Psoas muscle (tissue), 8 donors: ENCODE measurements at places on chromosomes 16 and 17. TPM values are rescaled to one million over a fixed set of nuclear protein-coding genes. Genes with fewer than 3 reads are reported as not detected.

FBXL16 gene
- total RNA-seq, result 0.08 TPM

CLEC10A gene
- total RNA-seq, result 2.0 TPM

DNA sequence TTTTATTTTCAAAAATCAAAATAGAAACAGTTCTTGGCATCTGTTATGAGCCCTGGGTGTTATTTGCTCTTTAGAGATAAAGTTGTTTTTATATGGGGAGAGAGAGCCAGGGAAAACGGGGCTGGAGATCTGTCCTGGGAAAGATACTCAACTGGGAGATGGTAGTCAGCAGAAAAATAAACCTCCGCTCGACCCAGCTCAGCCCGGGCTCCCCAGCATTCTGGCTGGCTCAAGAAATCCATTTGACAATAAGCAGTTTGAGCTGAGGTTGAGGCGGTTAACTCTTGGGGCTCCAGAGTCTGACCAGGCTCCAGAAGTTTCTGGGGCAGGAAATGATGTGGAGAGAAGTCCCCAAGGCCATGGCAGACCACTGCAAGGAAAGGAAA lies 151.9 kb downstream of the IRX5 start:
- DNase-seq, result no peak

DNA sequence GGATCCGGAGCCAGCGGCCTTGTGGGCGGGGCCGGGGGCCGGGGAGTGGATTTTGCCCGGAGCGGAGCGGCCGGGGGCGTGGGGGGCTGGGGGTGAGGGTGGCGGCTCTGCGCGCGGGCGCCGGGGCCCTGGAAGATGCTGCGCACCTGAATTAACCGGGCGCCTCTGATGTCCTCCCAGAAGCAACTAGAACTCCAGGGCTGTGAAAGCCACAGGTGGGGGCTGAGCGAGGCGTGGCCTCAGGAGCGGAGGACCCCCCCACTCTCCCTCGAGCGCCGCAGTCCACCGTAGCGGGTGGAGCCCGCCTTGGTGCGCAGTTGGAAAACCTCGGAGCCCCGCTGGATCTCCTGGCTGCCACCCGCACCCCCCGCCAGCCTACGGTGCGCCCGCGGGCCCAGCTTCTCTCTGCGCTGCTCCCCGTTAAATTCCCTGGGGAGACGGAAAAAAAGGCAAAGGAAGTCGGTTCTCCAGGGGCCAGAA lies 549 bp downstream of the SLC26A11 start:
- no peak for DNase-seq

DNA sequence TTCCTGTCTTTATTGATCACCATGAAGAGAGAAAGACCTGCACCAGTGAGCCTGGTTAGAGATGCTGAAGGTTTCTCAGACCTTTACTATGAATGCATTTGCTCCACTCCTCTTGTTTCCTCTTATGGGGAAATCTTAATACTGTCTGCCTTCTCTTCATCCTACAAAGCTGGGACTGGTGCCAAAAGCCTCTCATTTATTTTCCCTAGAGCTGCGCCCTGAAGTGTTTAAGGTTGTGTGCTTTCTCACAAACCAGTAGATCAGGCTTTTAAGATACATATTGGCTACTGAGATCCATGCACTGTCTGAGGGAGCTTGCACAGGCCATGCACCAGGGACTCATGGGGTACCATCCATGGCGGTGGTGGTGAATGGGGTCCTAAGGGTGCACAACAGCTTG lies 286.1 kb upstream of the PMFBP1 start:
- no peak for DNase-seq

GRCh38 chr17:74904687-74905409 lies 11.4 kb upstream of the FADS6 start:
- no peak for DNase-seq

GRCh38 chr17:44767493-44767892 lies 8.7 kb downstream of the ADAM11 start:
- DNase-seq, result no peak

DNA sequence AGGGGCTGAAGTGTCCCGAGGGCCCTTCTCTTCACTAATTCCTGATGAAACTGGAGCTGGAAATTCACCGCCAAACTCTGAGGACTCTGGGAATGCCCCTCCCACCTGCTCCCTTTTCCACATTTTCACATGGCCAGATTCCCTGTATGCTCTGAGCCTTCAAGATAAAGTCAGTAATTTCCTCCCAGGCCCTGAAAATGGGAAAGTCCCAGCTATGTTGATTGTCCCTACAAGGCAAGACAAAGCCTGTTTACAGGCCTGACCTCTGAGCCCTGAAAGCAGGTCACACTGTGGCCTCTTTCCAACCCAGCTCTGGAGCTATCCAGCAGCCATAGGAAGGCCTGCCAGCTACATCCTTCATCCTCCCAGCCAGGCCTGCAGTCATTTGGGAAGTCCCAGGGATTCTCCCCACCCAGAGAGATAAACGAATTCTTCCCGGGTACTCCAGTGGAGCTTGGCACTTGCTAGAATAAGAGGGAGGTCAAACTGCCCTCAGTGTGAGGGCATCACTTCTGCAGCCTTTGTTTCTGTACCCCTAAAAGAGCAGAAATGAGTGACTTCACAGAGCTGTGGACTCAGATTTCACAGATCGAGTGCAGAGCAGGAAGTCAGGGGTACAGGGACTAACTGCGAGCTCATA lies 19.6 kb upstream of the CCL2 start:
- DNase-seq, result peak; percentile 75

GRCh38 chr17:11144358-11145233 lies 96.4 kb upstream of the SHISA6 start:
- DNase-seq, result no peak

GRCh38 chr16:23535901-23536300 lies 21.2 kb downstream of the EARS2 start:
- DNase-seq, result no peak

GRCh38 chr16:89906140-89907025 lies 12.3 kb upstream of the MC1R start:
- DNase-seq, result peak; percentile 49
